ENCODE measurements at places on chromosomes 4 and X.

- DNase-seq, result no peak
Measured at GRCh38 chr4:110860125-110860524, 237.2 kb upstream of the PITX2 start.

DNA sequence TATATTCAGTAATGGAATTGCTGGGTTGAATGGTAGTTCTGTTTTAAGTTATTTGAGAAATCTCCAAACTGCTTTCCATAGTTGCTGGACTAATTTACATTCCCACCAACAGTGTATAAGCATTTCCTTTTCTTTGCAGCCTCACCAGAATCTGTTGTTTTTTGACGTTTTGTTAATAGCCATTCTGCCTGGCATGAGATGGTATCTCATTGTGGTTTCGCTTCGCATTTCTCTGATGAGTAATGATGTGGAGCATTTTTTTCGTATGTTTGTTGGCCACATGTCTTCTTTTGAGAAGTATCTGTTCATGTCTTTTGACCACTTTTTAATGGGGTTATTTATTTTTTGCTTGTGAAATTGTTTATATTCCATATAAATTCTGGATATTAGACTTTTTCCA is 13.6 kb upstream of the MAGED4B start:
- peak; percentile 3 for DNase-seq

- DNase-seq, result no peak
Measured at GRCh38 chr4:53586121-53586816, 5.0 kb downstream of the LNX1 start.

DNA sequence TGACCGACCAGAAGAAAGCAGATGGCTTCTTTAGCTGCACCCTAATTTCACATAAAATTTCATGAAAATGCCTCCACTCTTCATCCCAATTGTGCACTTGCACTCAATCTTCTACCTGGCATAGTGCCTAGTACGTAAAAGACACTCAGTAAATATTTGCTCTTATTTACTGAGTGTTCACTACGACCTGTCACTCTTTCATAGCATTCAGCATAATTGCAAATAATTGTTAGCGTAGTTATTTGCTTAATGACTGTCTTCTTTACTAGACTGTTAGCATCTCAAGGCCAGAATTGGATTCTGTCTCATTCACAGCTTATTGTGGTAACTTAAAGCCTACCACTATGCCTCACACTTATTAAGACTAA is 130.2 kb downstream of the ENOX2 start:
- no peak for DNase-seq

DNA sequence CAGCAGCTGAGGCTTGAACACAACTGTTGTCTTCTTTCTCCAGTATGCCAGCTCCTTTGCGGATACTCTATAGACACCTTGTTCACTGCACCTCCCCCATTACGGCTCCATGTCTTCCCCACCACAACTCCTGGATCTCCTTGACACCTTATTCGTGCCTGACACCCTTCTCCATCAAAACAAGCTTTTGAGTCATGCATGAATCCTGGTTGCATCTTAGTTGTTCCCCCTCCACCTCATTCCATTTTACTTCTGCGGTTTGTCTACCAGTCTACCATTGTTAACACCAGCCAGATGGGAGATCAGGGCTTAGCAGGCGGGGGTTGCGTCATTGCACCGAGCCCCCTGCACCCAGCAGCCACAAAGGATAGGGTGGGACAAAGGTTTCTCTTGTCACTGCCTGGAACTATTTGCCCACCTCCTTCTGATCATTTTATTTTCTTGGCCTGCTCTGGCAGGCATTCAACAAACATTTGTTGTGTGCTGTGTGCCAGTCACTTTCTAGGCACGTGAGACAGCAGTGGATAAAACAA is 2.0 kb upstream of the CDK16 start:
- no peak for DNase-seq

DNA sequence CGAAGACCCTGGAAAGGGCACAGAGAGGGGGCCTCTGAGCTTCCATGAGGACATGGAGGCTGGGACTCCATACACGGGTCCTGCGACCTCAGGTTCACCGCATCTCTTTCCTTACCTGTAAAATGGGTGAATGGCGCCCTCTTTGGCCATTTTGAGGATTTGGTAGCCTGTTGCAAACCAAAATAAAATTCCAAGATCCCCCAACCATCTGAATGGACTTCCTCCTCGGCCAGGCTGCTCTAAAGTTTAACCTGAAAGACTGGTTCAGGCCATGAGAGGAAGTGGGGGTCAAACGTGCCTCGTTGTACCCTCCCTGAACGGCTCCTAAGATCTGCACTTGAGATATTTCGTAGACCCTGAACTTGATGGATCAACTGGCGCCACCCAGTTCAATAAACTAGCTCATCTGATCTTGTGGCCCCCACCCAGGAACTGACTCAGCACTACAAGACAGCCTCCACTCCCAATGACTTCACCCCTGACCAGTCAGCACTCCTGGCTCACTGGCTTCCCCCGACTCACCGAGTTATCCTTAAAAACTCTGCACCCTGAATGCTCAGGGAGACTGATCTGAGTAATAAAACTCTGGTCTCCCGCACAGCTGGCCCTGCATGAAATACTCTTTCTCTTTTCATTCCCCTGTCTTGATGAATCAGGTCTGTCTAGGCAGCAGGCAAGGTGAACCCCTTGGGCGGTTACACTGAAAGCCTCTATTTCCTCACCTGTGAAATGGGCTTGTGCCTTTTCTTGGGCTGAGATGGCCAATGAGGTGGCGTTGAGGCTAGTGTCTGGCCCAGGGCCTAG is 32.9 kb upstream of the GPR78 start:
- DNase-seq, result peak; percentile 73

DNA sequence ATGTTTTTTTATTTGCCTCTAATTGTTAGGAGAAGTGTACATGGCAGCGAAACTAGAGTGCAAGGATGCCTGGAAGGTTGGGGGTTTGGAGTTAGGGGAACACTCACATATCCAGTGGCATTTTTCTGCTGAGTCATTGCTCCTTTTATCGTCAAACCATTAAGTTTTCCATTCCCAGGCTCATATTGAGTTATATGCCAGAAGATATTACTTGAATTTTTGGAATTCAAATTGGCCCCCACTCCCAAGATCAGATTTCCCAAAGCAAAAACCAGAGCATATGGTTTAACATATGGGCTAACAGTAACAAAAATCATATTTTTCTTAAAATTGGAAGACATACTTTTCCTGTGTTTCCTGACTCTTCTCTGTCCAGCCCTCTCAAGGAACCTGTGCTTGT is 152.7 kb downstream of the FSTL5 start:
- no peak for DNase-seq

DNA sequence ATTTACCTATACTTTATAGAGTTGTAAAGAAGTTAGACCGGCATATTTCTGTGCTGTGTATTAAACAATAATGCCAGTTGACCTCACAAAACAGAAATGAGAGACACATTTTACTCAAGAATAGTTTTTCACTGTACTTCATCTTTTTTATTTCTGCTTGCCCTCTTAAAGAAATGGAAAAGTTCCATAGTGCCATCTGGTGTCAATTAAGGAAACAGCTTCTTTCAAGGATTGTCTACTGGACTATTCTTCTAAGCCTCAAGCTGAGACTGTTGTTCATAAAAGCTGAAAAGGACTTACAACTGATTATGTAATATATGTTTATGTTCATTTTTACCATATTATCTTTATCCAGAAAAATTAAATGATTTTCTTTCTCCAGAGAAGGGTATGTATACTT is 1523.7 kb downstream of the ARAP2 start:
- peak; percentile 78 for DNase-seq

- peak; percentile 38 for DNase-seq
Measured at GRCh38 chr4:77167866-77168265, 10.9 kb downstream of the CCNG2 start.

DNA sequence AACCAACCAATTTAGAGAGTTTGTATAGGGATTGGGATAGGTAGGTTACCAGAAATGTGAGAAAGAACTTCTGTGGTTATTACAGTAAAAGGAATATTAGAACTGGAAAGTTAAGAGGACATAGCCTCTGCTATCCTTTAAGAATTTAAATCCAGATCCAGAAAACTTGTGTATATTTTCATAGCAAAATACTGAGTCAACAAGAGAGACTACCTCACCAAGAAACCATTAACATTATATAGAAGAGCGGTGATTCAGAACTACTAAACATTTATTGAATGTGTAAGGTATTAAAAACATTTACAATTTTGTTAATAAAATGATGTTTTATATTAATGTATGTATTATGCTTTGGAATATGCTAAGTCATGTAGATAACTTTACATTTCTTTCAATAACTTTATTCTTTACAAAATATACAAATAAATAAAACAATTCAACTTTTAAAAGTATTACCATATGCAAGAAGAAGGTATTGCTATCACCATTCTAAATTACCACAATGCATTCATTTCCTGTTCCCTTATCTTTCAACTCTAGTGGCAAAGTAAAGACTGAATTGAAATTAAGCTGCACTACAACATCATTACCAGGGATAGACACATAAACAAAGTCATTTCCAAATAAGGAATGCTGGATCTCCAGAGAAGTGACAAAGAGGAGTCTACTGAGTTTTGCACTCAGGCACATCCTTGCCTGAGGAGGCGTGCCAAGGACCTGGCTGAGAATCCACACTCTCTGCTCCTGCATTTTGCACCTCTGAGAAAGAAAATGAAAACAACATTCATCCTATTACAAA is 6.1 kb upstream of the BDH2 start:
- no peak for DNase-seq

- no peak for DNase-seq
Measured at GRCh38 chr4:17376205-17376604, 135.7 kb downstream of the QDPR start.

DNA sequence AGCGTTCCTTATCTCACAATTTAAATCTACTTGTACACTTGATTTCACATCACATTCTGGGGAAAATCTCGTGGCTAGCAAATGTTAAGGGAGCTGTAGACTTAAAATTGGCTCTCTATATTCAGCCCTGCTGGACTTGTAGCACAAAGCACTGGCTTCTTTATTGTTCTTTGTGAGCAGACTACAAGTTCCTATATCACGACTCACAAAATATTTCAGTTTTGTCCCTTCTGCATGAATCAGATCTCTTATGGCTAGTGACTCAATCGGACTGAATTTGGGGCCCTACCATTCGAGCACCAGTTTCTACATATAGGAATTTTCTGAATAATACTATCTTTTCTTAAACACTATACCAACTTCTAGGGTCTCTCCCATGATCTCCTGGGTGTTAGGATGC is 390.1 kb downstream of the ADAM29 start:
- no peak for DNase-seq

- DNase-seq, result no peak
Measured at GRCh38 chr4:184891816-184892397, 66.1 kb upstream of the ACSL1 start.

DNA sequence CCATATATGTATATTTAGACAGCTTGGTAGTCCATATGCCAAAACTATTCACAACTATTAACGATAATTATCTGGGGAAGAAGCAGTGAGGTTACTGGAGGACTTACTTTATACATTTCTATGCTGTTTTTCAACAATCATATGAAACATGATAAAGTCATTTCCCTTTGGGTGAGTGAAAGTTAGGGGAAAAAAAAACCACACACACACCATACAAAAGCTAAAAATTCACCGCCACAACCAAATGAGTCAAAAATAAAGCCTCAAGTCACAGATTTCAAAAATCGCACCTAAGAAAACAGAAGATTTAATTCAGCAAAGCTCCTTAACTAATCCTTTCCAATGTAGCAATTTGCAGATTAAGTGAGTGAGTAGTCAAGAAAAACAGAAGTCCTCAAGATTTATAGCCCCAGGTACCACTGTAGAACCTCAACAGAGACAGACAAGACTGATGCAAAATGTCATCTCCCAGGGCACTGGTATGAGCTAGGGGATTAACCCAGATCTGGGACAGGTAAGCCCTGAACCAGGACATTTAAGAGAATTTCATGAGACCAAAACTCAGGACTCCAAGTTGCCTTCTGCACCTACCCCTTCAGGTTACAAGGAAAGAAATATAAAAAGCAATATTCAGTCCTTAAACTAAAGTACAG is 35.1 kb downstream of the SYTL4 start:
- no peak for DNase-seq

GRCh38 chrX:139324756-139325155 is 205.8 kb upstream of the F9 start:
- no peak for DNase-seq

GRCh38 chrX:13428053-13428786 is 108.4 kb upstream of the ATXN3L start:
- DNase-seq, result peak; percentile 67

- DNase-seq, result no peak
Measured at GRCh38 chr4:36551697-36552214, 270.3 kb downstream of the DTHD1 start.

GRCh38 chrX:118178450-118178849 is 61.8 kb upstream of the KLHL13 start:
- no peak for DNase-seq

- no peak for DNase-seq
Measured at GRCh38 chrX:576904-577560, 53.6 kb upstream of the SHOX start.

DNA sequence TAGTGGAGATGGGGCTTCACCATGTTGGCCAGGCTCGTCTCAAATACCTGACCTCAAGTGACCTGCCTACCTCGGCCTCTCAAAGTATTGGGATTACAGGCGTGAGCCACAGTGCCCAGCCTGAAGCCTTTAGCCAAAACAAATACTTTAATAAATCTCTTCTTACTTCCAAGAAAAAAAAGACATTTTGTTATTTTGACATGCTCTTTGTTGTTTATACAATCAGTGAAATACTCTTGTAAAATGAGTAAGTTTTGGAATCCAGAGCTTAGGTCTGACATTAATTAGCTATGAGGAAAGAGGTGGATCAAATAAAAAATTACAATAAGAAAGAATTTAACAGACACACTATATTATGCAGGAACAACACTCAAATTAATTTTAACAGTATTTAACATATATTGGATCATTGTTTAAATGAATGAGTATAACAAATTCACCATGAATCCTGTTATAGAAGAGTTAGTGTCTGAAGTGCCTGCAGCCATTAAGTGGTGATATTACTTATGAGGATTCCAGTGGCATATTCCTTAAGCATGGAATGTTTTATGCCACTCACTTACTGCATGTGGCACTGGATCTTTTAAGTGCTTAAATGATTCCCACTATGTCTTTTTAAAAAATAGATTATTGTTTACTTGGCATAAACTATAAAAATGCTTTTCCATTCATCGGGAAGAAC is 260.1 kb upstream of the GIMD1 start:
- DNase-seq, result no peak

GRCh38 chr4:147491086-147491485 is 10.2 kb downstream of the EDNRA start:
- no peak for DNase-seq

DNA sequence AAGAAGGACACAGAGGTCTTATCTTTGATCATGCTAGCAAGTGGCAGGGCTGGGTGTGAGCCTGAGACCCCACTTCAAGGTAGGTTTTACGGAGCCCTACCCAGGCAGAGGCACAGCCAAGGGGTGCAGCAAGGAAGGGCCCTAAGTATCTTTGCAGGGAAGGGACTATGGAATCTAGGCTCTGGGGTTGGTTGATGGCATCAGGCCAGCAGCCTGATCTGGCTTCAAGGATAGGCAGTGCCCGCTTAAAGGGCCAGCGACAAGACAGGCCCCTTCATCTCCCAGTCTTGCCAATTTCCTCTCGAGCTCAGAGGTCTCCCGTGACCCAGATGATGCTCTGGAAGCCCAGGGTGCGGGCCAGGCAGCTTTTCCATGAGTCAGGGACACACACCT is 5.8 kb downstream of the ABLIM2 start:
- DNase-seq, result no peak

GRCh38 chr4:89364541-89364940 is 56.9 kb upstream of the GPRIN3 start:
- DNase-seq, result peak; percentile 26

Data from SJCRH30 (cell line).